ENCODE measurements at places on chromosomes 2 and 18. TPM values are rescaled to one million over a fixed set of nuclear protein-coding genes. Genes with fewer than 3 reads are reported as not detected.

Gene ASXL2
- total RNA-seq = 19.2 TPM

Gene WDR33
- total RNA-seq = 53.7 TPM

Gene KCNG2
- not detected for total RNA-seq

Gene BMP10
- total RNA-seq = not detected

Gene STARD6
- not detected for total RNA-seq

Gene SCN7A
- total RNA-seq = not detected

Gene CENPA
- 43.6 TPM for total RNA-seq

Gene TCF4
- 0.74 TPM for total RNA-seq

Gene ABCG8
- not detected for total RNA-seq

Gene PARD6G
- total RNA-seq = 0.23 TPM

Gene GLI2
- total RNA-seq = 11.6 TPM

Gene ZAP70
- total RNA-seq = not detected

Gene AGFG1
- total RNA-seq = 82.8 TPM

Gene ZNF892
- total RNA-seq = 3.1 TPM

Gene CREG2
- total RNA-seq = 9.0 TPM

Gene IGFBP5
- total RNA-seq = 10.0 TPM

Gene APOB
- total RNA-seq = not detected

Gene INPP5D
- 0.74 TPM for total RNA-seq

Gene ST6GAL2
- total RNA-seq = not detected

Gene EGR4
- not detected for total RNA-seq

Gene OR6B2
- not detected for total RNA-seq

Gene CFAP210
- total RNA-seq = 0.96 TPM

All from PC-9 (cell line).